ENCODE measurements at places on chromosomes 3 and 15.
A peak's percentile ranks its signal among the peaks of the same experiment; 100 is the strongest.

GRCh38 chr3:190077395-190078045 lies 43.2 kb downstream of the P3H2 start:
- no peak for DNase-seq

GRCh38 chr3:12907296-12907695 lies 65.9 kb upstream of the RPL32 start:
- no peak for DNase-seq

DNA sequence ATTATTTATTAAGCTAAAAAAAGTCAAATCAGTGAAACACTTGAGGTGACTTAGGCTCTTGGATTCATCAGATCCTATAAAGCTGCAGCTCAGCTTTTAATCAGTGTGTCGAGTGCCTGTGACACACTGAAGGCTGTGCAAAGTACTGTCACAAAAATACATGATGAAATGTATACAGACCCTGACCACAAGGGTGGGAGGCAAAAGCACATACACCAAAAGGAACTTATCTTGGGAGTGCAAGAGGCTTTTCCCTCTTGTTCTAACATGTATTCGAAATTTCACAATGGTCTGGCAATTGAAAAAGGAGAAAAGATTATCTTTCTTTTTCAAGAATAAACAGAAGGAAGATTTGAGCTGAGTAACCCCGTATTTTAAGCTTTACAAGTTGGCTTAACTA lies 35.9 kb downstream of the VGLL4 start:
- no peak for DNase-seq

DNA sequence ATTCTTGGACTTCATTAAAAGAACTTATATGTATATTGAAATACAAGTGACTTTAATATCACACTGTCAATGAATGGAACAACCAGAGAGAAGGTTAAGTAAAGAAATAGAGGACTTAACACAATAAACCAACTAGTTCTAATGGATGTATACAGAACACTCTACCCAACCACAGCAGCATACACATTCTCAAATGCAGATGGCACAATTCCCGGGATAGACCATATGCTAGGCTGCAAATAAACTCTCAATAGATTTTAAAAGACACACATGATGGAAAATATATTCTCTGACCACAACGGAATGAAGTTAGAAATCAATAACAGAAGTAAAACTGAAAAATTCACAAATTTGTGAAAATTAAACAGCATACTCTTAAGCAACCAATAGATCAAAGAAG lies 214.3 kb upstream of the LINGO1 start:
- DNase-seq = no peak

DNA sequence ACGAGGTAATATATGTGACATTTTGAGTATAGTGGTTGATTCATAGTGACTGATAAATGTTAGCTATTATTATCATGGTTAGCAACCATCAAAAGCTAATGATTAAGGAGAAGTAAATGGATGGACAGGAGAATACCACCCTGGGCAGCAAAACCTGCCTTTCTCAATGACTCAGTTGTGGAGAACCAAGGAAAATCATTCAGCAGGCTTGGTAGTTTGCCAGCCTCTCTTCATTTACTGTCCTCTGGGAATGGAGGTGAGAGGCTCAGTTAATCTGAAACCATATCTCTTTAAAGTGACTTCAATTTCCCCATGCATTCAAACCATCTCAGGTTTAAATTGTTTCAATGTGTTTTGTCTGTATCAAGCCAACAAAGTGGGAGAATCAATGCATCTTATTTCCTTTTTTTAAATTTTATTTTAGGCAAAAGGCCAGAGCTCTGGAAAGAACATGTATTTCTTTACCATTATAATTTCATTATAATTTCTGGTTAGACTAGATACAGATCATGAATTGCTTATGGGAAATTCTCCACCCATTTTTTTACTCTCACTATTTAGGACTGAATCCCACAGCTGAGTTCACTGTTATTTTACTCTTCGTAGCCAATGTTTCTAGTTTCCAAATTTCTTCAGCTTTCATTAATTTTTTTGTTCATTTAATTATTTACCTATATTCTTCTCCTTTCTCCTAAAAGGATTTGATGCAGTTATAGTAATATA lies 2.7 kb downstream of the TM4SF18 start:
- DNase-seq = no peak

- DNase-seq = no peak
Observed at GRCh38 chr3:43400781-43401730, 114.7 kb downstream of the SNRK start.

DNA sequence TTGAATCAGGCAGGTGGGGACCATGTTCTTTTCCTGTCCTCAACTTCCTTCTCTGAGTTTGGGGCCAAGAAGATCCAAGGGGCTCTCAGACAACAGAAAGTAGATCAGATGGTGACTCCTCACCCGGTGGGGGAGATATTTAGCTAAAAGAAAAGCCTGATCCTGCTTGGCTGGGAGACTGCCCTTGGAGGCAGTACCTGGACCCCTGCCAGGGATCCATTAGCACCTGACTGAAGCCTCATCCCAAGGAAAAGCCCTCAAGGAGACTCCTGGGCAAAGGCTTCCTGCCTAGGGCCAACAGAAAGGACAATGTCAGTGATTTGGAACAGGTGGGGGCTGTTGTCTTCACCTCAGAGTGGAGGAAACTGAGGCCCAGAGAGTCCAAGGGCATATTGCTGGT lies 33.5 kb upstream of the HHATL start:
- no peak for DNase-seq

GRCh38 chr15:101662203-101662602 lies 10.0 kb upstream of the TM2D3 start:
- DNase-seq = no peak

DNA sequence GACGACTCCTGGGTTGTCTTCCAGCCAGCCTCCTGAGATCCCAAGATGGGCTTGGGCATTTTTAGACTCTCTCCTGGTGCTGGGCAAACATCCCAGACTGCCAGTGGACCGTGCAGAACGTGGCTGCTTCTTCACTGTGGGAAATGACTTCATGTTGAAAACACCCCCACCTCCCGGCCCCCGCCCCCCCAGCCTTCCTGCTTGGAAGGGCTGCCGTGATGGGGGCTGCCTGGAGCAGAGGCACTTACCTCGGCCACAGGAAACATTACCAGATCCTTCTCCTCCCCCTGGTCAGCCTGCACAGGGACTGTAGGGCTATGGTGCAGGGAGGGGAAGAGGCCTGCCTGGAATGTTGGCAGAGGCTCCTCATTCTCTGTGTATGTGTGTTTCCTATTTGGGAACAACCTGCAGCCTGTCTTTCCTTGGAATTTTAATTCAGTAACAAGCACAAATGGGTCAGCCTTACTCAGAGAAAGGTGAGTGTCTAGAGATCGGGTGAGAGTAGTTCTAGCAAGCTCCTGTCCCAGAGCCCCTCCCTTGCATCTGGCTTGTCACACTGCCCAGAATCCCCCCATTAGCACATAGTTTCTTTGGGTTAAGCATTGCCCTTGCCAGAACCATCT lies 90.8 kb downstream of the ANP32A start:
- no peak for DNase-seq

DNA sequence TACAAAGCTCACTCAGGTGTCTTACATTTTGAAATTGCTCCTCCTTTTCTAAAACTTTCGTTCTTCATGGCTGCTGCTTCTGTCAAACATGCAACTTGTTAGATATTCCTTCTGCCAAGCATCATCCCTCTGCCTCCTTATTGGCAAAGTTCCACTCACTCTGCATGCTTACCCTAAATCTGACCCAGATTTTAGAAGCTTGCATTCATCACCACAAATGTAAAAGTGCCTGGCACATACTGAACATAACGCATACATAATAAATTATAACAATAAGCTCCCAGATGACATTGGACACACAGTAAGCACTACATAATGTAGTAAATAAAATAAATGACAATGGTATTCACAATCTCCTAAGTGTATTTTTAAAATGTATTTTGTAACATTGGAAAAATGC lies 107.4 kb downstream of the LMLN start:
- DNase-seq = no peak

DNA sequence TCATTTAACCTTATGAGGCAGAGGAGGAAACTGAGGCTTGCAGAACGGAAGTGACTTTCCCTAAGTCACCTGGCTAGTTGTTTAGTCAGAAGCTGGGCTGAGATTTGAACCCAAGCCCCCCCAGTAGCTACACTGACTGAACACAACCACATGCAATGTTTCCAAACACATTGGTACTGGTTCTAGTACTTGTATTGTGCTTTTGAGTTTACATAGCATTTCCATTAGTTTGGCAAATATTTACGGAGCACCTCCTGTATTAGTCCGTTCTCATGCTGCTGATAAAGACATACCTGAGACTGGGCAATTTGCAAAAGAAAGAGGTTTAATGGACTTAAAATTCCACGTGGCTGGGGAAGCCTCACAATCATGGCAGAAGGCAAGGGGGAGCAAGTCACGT lies 56.3 kb upstream of the ITGA11 start:
- no peak for DNase-seq

DNA sequence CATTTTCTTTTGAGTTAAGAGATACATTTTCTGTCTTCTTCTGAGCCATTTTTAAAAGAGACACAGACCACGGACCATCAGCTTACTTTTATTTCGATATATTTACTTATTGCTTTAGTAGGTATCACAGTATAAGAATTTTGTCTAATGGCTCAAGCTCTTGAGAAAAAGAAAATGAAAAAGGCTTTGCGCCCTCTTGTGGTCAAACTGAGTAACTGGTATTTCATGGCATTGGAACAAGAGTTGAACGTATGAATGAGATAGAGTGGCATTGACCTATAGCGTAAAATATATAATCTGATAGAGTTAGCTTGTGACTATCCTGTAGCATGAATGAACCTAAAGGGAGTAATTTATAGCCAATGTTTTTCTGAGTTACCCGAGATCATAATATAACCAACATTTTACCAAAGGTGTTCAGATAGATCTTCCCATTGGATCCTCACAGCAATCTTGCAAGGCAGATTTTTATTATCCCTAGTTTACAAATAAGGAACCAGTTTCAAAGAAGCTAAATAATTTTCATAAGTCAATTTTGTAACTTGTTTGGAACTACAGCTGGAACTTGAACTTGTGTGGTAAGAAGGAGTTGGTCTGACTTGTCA lies 154.6 kb downstream of the POLR2M start:
- DNase-seq = peak; percentile 36

DNA sequence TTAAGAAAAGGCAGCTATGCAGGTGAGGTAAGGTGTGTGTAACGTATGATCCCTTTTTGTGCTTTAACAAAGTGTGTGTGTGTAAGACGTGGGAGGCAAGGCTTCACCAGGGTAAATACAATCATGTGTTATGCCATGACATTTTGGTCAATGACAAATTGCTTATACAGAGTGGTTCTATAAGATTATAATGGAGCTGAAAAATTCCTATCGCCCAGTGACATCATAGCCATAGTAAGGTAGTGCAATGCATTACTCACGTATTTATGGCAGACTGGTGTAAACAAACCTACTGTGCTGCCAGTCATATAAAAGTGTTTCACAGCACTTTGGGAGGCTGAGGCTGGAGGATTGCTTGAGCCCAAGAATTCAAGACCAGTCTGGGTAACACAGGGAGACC lies 60.2 kb upstream of the LCTL start:
- DNase-seq = no peak

GRCh38 chr15:49506341-49506740 lies 83.3 kb downstream of the FGF7 start:
- no peak for DNase-seq

DNA sequence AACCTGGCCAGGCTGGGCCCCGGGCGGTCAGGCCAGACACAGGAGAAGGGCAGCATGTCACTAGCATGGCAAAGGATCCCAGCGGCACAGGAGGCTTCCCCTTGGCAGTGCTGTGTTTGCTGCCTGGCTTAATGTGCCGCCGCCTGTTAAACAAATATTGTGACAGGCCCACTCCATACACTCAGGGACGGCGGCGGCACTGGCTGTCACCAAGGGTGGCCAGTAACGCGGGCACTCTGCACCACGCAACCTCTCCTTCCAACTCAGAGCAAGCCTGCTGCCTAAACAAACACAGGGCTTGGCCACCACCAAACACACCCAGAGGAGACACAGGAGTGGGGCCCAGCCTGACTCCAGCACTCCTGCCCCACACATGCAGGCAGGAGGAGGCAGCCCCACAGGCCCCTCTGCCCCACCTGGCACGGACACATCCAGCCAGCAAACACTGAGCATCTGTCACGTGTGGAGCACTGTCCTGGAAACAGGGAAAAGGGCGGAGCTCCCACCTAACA lies 48.0 kb downstream of the TPRA1 start:
- DNase-seq = no peak

All from GM10248 (cell line).